Myocyte (in vitro differentiated cells): ENCODE measurements at places on chromosomes 11 and 22.

- no peak for DNase-seq
Observed at GRCh38 chr11:44008698-44009097, 39.1 kb upstream of the ACCSL start.

- peak; percentile 75 for DNase-seq
Observed at GRCh38 chr22:29625090-29625825, 21.8 kb downstream of the NF2 start.

DNA sequence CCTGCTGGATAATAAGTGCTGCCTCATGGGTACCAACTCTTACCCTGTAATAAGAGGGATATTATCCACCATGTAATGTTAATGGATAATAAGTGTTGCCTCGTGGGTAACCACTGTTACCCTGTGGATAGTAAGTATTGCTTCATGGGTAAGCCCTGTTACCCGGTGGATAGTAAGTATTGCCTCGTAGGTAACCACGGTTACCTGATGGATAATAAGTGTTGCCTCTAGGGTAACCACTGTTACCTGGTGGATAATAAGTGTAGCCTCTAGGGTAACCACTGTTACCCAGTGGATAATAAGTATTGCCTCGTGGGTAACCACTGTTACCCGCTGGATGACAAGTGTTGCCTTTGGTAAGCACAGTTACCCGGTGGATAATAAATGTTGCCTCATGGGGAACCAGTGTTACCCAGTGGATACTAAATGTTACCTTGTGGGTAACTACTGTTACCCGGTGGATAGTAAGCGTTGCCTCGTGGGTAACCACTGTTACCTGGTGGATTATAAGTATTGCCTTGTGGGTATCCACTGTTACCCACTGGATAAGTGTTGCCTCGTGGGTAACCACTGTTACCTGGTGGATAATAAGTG lies 18.6 kb upstream of the NXPE4 start:
- no peak for DNase-seq

GRCh38 chr11:68140496-68141245 lies 19.5 kb upstream of the CHKA start:
- DNase-seq, result no peak

DNA sequence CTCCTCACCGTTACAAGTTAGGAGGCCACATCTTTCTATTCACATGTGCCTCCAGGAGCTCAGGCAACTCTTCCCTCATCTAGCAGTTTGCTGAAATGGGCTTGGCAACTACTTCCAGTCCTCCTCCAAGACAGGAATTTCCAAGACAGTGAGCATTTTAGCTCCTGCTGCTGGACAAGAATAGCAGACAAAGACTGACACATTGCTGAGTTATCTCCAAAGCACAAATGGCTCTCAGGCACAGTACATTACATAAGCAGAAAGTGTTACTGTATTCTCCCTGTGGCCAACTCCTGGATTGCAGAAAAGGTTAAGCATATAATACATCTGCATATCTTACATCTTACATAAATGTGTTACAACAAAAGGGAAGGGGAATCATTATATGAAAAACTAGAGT lies 83.2 kb upstream of the POU2AF2 start:
- DNase-seq, result peak; percentile 62
